ENCODE measurements at places on chromosomes 11 and 22.

GRCh38 chr11:116687458-116688201 lies 85.2 kb downstream of the BUD13 start:
- DNase-seq = no peak

DNA sequence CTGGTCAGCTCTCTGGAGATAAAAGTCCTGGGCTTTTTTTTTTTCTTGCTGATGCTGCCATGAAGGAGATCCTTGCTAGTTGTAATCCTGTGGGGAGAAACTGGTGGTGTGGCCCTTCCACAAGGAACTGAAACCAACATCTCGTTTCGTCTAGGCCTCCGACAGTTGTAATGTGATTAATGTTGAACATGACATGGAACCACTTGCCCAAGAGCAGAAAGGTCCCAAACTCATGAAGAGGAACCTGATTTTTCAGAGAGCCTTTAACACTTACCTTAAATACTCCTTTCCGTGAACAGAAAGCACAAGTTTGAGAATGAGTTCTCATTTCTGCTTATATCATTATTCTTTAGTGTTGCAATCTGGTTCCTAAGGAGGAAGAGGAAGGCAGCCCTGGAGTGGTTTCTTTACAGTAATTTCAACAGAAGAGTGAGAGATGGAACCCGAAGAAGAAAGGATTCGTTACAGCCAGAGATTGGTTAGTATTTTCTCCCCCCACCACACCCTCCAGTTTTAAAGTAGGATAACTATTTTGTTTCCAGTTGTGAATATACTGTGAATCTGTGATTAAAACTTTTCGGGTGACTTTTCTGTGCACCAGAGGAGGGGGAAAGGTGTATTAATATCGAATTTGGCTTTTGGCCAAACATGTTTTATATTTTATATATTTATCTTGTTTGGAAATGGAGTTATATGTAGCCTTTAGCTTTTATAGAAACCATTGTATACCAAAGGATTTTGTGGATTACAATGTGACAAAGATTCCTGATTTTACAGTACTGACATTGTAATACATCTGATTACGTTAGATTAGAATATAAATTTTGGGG lies 2.0 kb downstream of the KDM2A start:
- DNase-seq = no peak

- no peak for DNase-seq
These were observed 203.8 kb downstream of the DLG2 start for GRCh38 chr11:85423316-85423715.

DNA sequence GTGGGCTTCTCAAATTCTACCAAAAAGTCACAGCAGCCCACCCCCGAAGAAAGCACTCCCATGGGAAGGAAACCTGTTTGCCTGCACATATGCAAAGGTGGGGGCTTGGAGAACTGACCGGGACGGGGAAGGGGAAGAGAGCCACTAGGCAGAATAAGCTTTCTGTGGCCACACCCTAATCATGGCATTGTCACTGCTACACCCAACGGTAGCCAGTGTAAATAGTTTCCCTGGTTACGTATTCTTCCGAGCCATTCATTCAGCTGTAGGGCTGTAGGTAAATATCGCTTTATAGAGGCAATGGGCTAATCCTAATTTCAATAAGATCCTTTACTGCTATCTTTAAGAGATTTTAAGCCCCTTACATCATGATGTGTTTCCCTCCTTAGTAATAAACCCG lies 61.7 kb downstream of the PRDM11 start:
- DNase-seq = no peak
